Heart left ventricle (tissue), 16 donors: ENCODE measurements at places on chromosomes 7 and 10. TPM values are rescaled to one million over a fixed set of nuclear protein-coding genes. Genes with fewer than 3 reads are reported as not detected.

DNA sequence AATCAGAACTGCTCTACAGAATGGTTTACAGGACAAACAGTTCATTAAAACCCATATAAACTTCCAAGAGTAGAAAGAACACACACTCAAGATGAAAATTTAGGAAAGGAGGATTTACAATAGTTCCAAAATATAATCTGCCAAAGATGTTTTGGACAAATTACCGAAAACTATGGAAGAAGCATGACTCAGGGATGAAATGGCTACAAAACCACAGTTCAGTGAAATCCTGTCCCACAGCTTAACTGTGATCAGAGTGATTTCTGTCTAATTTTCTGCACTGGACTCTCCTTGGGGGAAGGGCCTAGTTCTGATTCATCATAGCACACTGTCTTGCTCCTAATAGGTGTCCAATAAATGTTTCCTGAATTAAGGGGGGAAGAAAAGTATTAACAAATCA, 82.2 kb downstream of the HIPK2 start:
- no peak for DNase-seq

- DNase-seq, result no peak
Measured at GRCh38 chr10:51905032-51905431, 205.6 kb upstream of the CSTF2T start.

- DNase-seq, result no peak
Measured at GRCh38 chr7:17093461-17093860, 205.0 kb upstream of the AHR start.

DNA sequence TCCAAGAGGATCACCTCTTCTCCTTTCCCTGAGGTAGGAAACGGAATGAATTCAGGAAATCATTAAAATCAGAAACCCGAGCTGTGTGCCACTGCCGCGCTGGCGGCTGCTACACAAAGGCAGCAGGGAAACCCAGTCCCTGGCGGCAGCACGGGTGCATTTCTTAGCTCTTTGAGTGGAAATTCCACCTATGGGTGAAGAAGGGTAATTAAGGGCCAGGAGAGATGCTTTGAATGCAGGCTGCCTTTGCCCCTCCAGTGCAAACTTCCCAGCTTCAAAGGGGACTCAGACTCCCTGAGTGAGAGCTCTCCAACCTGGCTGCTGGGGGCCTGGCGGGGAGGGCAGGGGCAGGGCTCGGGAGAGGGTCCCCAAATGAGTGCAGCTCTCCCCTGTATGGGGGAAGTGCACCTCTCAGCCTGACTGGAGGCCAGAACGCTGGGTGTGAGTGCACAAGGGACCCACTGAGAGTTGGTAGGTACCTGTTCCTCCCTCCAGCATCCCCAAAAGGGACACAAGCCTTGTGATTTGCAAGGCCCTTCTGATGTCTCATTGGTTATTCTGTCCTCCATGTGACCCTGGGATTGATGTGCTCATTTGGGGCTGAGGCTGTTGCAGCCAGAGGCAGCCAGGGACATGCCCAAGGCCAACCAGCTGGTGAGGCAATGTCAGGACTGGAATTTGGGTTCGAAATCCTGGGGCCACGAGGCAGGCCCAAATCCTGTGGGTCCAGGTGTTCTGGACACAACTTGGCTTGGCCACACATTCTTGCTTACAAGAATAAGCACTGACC, 16.3 kb upstream of the ZMIZ1 start:
- DNase-seq, result peak; percentile 18

GRCh38 chr7:157514746-157515145, 177.9 kb downstream of the DNAJB6 start:
- DNase-seq, result no peak

DNA sequence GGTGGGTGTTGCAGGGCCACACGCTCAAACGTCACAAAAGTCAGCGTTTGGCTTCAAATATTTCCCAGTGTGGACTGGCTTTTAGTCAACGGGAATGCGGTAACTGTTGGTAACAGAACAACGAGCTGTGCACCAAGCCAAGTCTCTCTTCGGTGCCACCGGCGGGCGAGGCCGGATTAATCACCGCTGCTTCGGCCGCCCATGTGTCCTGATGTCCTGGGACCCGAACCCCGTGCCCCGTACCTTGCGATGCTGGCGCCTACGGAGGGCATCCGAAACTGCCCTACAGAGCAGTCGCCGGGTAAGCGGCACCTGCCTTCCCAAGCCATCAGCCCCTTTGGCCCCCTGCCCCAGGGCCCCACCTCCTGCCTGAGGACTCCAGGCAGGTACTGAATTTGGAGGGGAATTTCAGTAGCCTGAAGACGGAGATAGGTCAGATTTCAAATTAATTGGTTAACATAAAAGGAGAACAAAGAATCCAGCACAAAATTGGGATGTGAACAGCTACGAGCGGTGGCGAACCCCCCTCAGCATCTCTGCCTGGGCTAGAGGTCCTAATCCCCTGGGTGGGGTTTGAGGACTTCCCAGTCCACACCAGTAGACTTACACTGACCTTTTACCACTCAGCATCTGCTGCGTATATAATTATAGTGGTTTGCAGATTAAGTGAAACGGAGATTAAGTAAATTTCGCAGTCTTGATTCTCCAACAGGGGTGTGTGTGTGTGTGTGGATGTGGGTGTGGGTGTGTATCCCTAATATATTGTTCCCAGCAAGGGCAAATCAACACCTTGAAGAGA, at the start of gene LRRC72:
LRRC72 (plus strand) TSS at position 84 of the 799 bp plus-strand sequence; CDS start at position 212, 128 bp downstream.
- no peak for DNase-seq

GRCh38 chr10:77892021-77892739, 34.4 kb downstream of the DLG5 start:
- DNase-seq, result no peak

DNA sequence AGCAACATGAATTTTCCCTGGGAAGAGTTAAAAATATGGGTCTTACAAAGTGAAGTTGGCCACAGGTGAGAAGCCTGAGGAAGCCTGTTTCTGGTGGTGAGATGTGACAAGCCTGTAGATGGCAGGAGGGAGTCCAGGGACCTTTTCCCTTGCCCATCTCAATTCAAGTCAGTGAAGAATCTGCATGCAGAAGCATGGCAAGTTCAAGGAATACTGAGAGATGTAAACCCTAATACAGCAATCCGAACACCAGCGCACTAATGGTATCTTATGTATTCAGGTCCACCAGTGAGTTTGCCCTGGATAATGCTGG, 73.6 kb downstream of the RHOBTB1 start:
- DNase-seq, result no peak

DNA sequence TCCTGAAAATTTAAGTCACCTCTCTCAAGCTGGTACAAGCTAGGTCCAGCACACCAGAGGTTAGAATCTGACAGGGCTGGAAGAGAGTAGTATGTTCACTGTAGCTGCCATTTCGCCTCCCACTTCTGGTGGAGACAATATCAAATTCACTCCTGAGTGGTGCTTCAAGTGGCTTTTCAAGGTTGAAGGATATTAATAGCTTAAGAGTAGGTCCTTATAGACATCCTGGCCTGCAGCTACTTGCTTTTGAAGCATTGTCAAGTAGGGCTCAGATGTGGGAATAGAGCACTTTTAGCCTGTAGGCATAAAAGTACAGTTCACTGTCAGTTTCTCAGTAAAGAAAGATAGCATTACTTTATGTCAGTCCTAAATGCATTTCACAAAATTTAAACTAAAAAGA, 270.5 kb upstream of the PLPP4 start:
- no peak for DNase-seq

GRCh38 chr7:12685550-12685949, 1.9 kb upstream of the ARL4A start:
- no peak for DNase-seq

- DNase-seq, result no peak
Measured at GRCh38 chr10:3036155-3037021, 31.0 kb upstream of the PFKP start.

- no peak for DNase-seq
Measured at GRCh38 chr10:78134773-78135306, 101.2 kb downstream of the RPS24 start.

STRIP2 gene
- 12.5 TPM for total RNA-seq

CALML3 gene
- not detected for total RNA-seq

MMRN2 gene
- 93.0 TPM for total RNA-seq

SFXN3 gene
- total RNA-seq, result 12.1 TPM

HOXA10 gene
- 0.36 TPM for total RNA-seq

ANKRD2 gene
- total RNA-seq, result 2,367 TPM

GFRA1 gene
- total RNA-seq, result 1.0 TPM
